ENCODE measurements at places on chromosomes 4 and X.

GRCh38 chr4:175946472-175947116, 119.0 kb upstream of the WDR17 start:
- DNase-seq = no peak

DNA sequence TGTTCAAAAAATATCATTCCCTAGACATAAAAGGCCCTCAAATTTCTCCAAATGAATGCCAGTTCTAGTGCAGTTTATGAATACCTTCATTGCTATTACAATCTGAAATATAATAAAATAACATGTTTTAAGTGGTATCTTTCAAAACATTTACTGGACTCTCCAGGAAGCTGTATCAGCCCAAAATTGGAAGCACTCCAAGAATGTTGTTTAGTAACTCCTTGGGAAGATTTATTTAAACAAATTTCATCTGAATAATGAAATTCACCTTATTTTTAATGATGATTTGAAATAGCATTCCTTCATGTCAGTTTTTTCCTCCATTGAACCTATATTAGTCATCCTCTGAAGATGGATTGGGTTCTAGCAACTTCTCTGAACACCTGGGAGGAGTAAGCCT, 217.2 kb upstream of the PCDH18 start:
- no peak for DNase-seq

DNA sequence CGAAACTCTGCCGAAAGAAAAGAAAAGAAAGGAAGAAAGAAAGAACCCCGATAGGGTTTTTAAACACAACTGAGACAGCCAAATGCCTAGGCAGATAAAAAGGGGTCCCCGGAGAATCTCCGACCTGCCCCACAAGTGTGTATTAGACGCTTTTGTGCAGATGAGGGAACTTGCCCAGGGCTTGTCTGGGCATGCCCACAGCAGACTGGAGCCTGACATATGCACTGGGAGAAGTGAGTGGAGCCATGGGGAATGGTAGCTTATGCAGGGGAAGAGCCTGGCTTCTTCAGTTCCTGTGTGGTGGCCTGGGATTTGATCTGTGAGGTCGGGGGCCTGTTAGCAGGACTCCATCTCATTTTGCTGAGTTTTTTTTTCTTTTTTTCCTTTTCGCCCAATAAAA, 199.0 kb downstream of the GPC3 start:
- no peak for DNase-seq

GRCh38 chrX:118189000-118189399, 72.4 kb upstream of the KLHL13 start:
- DNase-seq = no peak

DNA sequence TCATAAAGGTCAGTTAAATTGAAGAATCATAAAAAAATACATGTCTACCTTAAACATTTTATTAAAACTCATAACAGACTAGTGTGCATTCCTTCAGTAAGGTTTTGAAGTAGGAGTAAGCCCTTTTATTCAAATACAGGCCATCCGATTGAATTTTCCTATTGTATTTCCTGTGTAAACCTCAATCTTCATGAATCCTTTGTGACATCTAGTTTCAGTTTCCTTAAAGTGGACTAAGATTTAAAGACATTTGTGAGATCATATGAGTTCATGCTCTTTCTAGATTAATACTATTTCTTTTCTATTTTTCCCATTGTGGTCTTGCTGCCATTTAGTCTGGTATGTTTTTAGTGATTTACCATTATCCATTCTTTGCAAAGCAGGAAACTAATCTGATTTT, 644.7 kb upstream of the BOD1L1 start:
- DNase-seq = no peak
